H4 (cell line): ENCODE measurements at places on chromosomes 5 and 9. TPM values are rescaled to one million over a fixed set of nuclear protein-coding genes. Genes with fewer than 3 reads are reported as not detected.

GRCh38 chr5:171397190-171397589 lies 9.5 kb downstream of the NPM1 start:
- DNase-seq, result no peak

DNA sequence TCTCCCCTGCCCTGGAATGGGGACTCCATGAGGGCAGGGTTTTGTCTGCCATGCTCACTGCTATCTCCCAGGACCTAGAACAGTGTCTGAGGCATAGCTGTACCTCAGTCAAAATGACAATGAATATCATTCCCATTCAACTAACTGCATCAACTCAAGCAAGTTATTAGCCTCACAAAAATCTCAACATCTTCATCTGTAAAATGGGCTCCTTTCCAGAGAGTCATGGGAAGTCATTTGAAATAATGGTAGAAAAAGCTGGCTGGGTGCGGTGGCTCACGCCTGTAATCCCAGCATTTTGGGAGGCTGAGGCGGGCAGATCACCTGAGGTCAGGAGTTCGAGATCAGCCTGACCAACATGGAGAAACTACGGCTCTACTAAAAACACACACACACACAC lies 9.4 kb downstream of the SH2D3C start:
- DNase-seq, result no peak

DNA sequence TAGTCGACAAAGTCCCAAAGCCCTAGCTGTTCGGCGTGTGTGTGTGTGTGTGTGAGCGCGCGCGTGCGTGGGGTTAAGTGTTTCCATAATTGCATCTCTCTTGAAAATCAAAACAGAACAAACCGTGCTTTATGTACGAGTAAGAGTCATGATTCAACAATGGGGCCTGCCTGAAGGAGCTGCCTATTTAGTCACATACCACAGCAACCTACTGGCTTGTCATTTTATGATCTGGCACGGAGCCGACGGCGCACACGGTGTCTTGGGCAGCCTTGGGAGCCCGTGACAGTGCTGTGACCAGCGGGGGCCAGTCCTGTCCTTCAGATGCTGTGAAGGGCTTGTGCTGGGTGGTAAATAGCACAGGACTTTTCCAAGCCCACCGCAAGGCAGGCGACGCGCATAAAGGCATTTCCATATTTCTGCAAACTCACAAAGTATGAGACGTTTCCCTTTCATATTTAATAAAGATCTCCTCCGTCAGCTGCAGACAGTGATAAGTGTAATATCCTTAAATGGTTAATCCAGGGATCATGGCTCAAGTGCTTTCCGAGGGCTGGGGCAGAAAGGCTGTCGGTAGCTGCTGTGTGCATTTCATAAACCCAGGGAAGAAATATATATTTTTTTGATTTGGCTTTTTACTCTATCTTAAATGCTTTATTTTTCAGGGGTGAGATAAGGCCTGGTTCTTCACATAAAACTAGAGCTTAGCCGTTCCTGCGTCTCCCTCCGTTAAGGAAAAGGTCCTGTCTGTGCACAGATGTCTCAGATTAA lies 270.2 kb upstream of the IRX1 start:
- peak; percentile 93 for DNase-seq

The PCDHGB2 gene
- total RNA-seq, result 1.6 and 1.9 TPM in 2 replicates

DNA sequence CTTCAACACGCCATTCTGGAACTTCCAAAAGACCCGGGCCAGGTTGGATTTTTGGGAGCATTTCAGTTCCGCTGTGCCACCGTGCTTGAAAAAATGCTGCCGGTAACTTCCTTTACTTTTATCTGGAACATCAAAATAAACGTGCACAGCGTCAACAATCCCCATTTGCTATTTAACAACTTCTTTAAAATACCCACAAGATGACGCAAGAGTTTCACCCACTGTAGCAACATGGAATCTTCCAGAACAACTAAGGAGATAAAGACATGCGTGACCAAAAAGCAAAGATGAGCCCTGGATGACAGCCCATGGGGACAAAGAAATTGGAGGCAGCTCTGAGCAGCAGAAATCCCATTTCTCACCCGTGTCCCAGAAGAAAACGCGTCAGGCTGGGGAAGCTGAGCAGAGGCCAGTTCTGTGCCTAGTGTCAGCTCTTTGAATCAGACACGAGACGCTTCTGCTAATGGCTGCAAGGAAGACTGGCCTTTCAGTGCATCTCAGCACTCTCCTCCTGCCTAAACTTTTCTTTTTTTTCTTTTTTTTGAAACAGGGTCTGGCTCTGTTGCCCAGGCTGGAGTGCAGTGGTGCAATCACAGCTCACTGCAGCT lies 61.3 kb downstream of the SECISBP2 start:
- DNase-seq, result no peak

- DNase-seq, result no peak
These were observed 419.8 kb downstream of the PLK2 start for GRCh38 chr5:58040044-58040443.

The OTULIN gene
- total RNA-seq, result 23.0 and 32.7 TPM in 2 replicates

DNA sequence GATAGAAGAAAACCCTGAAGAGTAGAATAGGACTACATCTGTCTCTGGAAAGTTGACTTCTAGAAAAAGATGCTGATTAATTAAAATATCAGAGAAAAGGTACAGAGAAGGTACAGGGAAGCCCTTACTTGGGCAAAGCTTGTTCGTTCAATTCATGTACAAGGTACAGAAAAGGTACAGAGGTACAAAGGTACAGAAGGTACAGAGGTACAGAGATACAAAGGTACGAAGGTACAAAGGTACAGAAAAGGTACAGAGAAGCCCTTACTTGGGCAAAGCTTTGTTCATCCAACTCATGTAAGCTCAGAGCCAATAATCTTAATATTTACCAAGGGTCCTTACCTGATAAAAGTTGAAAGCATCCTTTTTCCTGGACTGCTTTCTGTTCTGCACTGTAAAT lies 182.3 kb downstream of the PCSK1 start:
- DNase-seq, result no peak

DNA sequence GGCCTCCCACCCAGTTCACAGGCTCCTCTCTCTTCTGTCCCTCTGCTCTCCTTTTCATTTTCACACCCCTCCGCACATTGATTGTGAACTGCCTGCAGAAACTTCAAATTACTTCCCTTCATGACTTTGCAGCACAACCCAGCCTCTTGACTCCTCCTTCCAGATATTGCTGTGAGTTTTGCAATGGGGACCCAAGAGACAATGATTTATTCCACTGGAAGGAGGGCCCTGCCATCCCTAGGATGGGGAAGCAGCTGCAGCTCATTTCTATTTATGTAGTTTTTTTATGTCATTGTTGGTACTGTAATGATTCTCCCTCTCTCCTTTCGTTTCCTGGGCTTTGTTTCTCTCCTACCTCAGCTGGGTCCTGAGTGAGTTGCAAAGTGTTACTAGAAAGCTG lies 364.9 kb downstream of the ICE1 start:
- no peak for DNase-seq

The SNAPC4 gene
- total RNA-seq, result 2.8 and 5.6 TPM in 2 replicates

The ARL14EPL gene
- total RNA-seq, result 1.3 TPM in 1 of 2 replicates, not detected in the other

DNA sequence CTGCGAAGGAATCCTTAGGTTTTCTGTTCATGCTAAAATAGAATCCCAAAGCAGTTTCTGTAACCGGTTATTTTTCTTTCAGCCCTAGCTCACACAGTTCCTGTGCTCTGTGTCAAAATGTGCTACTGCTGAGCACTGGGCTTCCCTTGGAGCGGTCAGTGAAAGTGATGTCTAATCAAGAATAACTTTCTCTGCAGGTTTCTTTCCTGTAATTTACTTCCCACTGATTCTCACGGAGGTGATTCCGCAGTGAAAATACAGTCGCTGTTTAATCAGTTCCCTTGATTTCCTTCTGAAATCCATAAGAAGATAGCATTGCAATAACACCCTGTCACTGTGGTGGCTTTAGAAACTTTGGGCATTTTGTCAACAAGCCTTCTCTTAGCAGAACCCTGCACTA lies 112.0 kb upstream of the ISL1 start:
- no peak for DNase-seq

- no peak for DNase-seq
These were observed 89.5 kb upstream of the FAM120A start for GRCh38 chr9:93361995-93362394.

The SLC6A19 gene
- total RNA-seq, result not detected in 2 replicates

The ZNF618 gene
- 4.8 and 4.9 TPM in 2 replicates for total RNA-seq

DNA sequence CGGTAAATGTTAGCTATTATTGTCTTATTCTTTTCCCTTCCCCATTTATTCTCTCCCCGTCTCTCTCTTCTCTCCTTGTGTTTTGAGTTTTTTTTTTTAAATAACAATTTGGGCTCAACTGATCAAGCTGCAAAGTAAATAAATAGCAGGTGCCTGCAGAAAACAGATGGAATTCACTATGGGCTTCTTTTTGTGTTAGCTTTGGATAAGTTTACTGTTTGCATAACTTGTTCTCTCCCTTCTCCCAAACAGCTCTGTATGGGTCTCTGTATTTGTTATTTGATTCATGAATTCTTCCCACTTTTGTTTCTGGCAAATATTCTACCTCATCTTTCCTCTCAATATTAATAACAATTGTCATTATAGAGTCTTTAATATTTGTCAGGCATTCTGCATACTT lies 111.8 kb upstream of the ASTN2 start:
- no peak for DNase-seq

DNA sequence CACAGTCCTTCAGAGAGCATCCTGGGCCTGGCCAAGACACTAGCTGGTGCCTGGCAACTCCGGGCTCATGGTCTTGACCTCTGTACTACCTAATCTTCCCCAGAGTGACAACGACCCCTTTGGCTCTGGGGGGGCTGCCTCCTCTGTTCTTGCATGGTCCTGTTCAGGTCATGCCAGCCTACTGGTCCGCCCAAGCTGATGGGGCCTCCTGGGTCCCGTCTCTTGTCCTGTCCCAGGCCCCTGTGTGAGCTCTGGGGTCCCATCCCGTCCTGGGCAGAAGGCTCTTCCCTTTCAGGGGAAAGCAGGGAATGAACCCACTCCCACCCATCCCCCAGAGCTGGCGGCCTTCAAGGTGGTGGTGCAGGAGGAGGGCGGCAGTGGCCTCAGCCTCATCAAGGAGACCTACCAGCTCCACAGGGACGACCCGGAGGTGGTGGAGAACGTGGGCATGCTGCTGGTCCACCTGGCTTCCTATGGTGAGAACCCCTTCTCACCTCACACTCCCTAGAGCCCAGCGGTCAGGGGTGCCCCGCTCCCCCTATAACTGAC lies 13.3 kb downstream of the REXO4 start:
- DNase-seq, result no peak

The CTXN3 gene
- total RNA-seq, result not detected in 2 replicates

GRCh38 chr9:114668146-114668545 lies 10.5 kb upstream of the TEX53 start:
- DNase-seq, result no peak

The LCN15 gene
- total RNA-seq, result not detected in 2 replicates

The RAI14 gene
- 22.8 and 27.5 TPM in 2 replicates for total RNA-seq

The PRSS3 gene
- total RNA-seq, result not detected in 2 replicates

GRCh38 chr5:93415819-93416218 lies 165.2 kb downstream of the NR2F1-AS1 start:
- no peak for DNase-seq

DNA sequence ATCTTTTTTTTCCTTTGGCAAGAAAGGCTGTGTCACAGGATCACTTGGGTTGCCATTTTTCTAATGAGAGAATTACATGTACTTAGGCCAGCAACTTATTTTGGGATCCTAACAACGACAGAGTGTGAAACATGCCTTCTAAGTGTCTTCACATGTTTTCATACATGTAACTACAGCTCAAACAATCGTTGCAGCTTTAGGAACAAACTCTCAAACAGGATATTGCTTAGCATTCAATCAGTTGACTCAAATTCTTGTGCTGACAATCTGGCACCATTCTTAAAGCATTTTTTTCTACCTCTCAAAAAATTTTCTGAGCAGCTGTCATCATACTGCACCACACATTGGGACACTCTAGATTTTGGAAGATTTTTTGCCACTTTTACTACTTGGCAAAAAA lies 435.5 kb downstream of the HINT1 start:
- no peak for DNase-seq

DNA sequence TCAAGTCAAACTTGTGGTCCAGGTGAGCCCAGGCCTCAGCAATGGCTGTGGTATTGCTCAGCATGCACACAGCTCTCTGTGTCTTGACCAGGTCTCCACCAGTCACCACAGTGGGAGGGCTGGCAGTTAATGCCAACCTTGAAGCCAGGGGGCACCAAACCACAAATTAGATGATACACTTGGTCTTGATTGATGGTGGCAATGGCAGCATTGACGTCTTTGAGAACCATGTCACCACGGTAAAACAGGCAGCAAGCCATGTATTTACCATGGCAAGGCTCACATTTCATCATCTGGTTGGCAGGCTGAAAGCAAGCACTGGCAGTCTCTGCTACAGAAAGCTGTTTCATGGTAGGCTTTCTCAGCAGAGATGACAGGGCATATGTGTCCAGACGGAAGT lies 40.0 kb downstream of the NIM1K start:
- DNase-seq, result peak; percentile 44

GRCh38 chr5:168059131-168059530 lies 232.3 kb upstream of the WWC1 start:
- no peak for DNase-seq

DNA sequence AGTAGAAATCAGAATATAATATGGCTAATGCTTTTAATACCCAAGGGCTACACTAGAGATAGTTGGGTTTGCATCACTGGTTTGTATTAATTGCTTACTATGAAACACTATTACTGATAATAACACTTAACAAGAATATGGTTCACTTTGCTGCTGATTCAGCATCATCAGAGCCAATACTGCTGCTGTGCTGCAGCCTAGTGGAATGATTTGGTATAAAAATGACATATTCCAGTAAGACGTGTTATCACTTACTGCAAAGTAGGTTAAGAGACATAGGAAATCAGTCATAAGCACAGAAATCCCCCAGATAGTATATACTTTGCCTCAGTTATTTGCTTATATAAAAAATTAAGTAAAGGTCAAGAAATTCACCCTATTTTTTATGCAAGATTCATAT lies 2.8 kb downstream of the CDH10 start:
- DNase-seq, result peak; percentile 64

The INSL4 gene
- not detected in 2 replicates for total RNA-seq

DNA sequence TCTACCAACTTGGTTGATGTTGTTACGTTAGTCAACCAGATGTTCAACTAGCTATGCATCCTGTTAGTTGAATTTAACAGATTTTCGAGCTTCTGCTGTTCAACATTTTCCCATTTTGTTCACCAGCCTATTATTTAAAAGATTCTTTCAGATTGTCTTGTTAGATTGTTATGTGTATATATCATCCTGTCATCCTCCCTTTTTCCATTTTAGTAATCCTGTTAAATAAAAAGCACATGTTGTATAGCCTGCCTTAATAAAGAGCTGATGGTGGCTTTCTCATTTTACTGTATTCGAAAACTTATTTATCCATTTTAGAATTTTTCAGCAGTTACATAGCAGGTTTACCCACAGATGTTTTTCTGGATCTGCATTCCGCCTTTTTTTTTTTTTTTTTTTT lies 4.3 kb downstream of the TMEFF1 start:
- DNase-seq, result no peak

The CEMIP2 gene
- total RNA-seq, result 27.5 and 33.4 TPM in 2 replicates

The PCDHB3 gene
- total RNA-seq, result 0.21 TPM in 2 replicates
